ENCODE measurements at places on chromosomes 3 and 15.

GRCh38 chr3:119559441-119559963 is at the start of gene CD80:
Gene CD80, minus strand, starts transcription at chr3:119559614. Its CDS starts 1,886 bp downstream, at chr3:119557728.
- peak; percentile 37 for DNase-seq

DNA sequence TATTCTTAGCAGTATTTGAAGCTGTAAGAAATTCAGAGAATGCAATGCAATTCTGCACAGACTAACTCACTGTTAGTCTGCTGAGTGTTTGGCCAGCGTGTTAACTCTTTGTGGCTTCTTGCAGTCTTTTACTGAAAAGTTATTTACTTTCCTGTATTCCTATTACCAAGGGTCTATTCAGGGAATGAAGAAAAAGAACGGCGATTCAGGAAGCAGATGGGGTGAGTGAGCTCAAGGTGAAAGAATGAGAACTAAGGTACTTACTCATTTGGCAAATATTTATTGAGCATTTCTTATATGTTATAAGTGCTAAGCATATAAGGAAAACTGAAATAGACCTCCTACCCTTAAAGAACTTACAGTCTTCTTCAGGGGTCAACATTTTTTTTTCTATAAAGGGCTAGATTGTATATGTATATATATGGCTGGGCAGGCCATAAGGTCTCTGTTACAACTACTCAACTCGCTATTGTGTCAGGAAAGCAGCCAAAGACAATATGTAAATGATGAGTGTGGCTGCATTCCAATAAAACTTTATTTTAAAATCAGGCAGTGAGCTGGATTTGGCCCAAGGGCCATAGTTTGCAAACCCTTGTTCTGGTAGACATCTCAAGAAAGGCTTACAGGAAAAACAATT is 271.9 kb upstream of the GADL1 start:
- DNase-seq: peak; percentile 85

- DNase-seq: peak; percentile 39
Observed at GRCh38 chr15:88707771-88708654, 69.2 kb downstream of the ISG20 start.

DNA sequence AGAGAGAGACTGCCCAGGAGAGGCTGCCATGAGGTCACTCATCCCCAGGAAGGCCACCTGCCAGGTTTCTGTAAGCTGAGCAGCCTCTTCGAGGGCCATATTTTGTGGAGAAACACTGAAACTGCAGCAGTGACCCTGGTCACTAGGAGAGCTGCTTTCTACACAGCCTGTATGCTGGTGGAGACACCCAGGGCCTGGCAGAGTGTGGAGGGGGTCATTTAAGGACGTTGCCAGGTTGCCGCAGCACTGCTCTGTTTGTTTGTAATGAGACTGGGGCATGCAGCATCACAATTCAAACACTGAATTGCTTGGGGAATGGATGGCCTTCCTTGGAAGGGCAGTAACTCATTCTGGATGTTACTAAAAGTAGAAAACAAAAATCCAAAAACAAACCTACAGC is 104.9 kb upstream of the TRIM42 start:
- DNase-seq: no peak

- no peak for DNase-seq
Observed at GRCh38 chr15:81107889-81108288, 26.2 kb upstream of the CFAP161 start.
